ENCODE measurements at places on chromosomes 3 and 15.

- peak; percentile 16 for ATAC-seq
Observed at GRCh38 chr3:45841420-45841756, 531 bp downstream of the LZTFL1 start.

DNA sequence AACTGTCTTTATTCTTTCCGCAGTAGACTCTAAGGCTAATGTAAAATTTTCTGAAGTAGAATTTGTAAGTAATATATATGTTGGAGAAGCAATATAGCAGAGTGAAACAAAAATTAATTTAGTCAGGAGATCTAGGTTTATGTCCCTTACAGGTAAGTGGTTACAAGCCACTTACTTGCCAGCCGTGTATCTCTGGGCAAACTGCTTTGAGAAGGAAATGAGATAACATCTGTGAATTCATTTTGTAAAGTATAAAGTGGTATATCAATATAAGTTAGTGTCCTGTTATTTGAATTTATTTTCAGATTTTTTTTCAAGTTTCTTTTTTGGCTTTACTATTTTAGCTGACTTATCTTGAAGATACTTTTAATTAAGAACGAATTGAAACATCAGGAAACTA is 5.5 kb downstream of the DAZL start:
- no peak for ATAC-seq

GRCh38 chr3:133992381-133992780 is 37.3 kb downstream of the SLCO2A1 start:
- peak; percentile 83 for ATAC-seq

DNA sequence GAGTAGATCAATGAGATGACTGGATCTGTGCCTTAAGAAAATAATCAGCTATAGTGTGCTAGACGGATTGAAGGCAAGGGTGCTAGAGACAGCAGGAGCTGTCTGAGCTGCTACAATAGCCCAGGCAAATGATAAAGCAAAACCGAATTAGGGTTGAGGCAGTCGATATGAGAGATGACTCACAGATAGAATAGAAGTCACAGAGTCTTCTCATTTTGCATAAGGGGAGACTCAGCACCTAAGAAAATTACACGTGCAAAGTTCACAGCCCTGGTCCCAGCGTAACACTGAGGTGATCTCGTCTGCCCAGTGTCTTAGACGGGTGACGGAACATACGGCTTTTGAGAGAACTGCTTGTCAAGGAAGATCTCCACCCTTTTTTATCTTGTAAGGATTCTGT is 11.6 kb downstream of the LPP start:
- ATAC-seq = peak; percentile 64

GRCh38 chr15:59376733-59377132 is 4.1 kb upstream of the MYO1E start:
- ATAC-seq = no peak

DNA sequence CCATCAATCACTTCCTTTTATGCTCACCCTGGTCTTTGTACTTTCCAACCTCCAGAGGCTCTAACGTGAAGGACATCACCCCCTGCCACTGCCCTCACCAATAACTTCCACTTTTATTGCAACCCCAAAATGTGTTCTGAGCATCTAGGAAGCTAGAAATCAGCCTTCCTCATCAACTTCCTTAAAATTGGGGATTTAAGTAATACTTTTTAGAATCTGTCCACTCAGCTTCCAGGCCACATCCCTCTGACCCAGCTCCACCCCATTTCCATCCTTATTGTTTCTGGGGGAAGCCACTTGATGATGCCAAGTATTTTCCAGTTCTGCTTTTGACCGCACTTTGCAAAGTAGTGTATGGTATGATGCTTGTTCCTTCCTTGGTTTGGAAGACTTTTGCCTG is 73.5 kb upstream of the XCR1 start:
- ATAC-seq = no peak

DNA sequence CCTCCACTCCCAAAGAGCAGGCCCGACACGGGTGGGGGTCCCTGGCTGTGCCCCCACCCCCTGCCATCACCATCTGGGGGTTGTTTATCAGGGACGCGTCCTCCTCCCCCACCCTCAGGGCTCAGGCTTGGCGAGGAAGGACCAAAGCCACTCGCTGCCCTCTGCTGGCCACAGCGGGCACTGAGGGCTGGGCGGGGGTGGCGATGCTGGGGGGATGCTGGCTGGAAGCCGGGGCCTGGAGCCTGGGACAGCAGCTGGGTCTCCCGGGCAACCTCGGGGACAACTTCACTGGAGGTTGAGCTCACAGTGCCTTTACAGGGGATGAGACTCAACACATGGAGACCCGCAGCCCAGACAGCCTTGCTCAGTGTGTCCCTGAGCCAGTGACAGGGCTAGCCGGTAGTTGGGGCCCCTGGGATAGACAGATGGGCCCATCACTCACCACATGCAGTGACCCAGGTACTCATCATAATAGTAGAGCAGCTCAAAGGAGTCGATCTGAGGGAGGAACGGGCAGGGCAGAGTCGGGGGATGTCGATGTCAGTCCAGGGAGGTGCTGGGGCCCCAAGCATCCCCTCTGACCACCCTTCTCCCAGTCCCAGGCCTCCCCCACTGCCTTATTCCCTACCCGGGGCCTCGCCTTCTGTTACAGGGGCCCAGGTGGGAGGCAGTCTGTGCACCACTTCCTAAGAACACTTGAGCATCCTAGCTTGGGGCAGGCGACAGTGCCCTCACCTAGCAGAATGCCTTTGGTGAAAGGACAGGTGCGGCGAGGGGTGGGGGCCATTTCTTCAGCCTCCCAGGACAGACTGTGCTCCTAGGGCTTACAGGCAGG is 5.9 kb upstream of the CALML4 start:
- peak; percentile 85 for ATAC-seq

GRCh38 chr3:148880681-148881080 is 15.6 kb downstream of the CPA3 start:
- ATAC-seq = no peak

GRCh38 chr15:92638291-92638708 is 17.3 kb downstream of the FAM174B start:
- ATAC-seq = no peak

DNA sequence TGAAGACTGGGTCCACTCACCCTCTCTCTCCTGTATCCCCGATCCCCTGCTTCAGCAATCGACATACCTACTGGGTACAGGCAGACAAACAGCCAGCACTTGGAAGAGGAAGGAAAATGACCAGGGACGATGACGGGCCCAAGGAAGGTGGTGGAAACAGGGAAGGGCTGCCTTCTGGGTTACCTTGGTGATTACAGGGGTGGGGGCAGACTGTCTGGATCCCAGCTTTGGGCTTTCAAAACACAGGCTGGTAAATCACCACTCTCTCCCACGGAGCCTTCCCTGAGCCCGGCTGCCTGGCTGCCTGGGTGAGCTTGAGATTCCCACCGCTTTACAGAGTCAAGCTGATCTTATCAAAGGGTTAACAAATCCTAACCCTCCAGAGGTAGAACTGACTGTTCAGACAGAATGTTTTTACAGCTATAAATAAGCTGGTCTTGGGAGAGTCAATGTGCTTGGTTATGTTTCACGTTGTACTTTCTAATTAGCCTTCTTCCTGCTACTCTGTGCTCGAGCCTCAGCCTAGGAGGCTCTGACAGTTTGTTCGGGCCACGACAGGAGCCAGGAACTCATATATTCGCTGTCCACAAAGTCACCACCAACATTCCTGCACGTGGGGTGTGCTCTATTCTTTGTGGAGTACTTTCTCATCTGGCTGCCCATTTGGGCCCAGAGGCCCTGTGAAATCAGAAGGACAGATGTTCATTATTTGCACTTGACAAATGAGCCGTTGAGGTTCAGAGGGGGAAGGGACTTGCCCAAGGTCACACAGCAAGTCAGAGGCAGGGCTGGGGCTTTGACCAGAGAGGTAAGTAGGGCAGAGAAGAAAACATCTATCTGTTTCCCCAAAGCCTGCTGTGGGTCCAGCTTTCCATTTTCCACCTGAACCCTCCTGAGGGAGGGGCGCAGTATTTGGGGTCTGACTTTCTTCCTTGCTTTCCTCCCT is 63.5 kb downstream of the FEM1B start:
- ATAC-seq = no peak

- peak; percentile 79 for ATAC-seq
Observed at GRCh38 chr3:4703054-4703480, 209.9 kb downstream of the ITPR1 start.

DNA sequence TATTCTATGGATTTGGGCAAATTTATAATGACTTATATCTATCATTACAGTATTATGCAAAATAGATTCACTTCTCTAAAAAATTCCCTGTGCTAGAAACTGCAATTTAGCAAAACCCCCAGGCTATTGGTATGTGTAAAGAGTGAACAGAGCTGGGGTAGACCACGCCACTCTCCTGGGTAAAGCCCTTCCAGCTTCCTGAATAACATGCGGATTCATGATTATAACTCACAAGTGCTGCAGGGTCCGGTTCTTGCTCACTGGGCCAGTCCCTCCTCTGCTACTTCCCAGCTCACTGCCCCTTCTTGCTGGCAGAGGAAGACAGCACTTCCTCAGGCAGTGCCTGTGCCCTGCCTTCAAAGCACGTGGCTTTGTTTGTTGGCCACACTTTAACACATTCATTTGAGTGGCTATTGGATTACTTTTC is 4.1 kb downstream of the CD80 start:
- ATAC-seq = no peak

DNA sequence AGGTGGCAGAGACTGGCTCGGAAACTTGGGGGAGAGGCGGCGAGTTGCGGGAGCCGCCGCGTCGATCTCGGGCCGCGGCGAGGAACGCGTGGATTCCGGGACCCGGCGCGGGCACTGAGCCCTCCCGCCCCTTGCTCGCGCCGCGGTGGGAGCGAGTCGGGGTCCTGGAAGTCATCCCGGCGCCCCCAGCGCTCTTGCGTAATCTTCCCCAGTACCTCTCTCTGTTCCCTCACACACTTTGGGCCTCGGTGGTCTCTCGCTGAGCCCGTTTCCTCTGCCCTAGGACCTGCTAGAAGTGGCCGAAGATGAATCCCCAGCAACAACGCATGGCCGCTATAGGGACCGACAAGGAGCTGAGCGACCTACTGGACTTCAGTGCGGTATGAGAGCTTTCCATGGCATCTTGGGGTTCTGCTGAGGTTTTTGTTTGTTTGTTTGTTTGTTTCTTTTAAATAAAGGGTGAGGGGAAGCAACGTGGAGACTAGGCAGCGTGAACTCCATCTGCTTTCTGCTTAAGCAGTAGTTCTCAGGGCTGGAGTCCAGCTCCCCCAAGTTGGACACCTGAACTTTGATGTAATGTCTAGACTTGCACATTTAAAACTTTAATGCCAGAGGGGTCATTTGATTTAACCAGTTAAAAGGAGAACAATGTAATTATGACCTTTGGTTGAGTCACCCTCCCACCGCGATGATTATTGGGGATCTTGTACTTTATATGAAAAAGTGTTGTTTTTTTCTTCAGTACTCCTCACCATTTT is 1.3 kb downstream of the TCF12 start:
- peak; percentile 1 for ATAC-seq

DNA sequence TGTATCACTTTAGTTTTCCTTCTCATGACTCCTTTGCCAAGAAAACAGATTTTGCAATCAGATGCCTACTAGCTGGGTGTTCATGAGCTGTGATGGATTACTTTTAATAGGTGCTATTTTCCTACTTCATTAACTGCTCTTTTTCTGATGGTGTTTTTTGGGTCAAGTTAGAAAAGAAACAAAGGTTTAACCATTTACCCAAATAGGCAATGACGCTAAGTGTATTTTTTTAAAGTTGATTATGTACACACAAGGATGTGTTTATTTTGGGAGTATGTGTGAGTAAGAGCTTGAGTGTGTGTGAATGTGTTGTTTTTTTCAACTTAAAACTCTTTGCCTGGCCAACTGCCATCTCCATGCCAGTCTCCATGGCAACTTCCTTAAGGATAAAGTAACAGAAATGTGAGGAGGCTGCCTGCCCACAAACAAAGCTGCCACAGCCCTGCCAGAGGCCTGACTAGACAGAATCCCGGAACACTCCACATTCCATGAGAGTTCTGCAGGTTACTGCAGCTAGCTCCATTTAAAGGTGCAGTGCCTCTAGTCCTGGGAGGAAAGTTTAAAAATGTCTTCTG is 215.6 kb upstream of the RBMS3 start:
- ATAC-seq = peak; percentile 95

DNA sequence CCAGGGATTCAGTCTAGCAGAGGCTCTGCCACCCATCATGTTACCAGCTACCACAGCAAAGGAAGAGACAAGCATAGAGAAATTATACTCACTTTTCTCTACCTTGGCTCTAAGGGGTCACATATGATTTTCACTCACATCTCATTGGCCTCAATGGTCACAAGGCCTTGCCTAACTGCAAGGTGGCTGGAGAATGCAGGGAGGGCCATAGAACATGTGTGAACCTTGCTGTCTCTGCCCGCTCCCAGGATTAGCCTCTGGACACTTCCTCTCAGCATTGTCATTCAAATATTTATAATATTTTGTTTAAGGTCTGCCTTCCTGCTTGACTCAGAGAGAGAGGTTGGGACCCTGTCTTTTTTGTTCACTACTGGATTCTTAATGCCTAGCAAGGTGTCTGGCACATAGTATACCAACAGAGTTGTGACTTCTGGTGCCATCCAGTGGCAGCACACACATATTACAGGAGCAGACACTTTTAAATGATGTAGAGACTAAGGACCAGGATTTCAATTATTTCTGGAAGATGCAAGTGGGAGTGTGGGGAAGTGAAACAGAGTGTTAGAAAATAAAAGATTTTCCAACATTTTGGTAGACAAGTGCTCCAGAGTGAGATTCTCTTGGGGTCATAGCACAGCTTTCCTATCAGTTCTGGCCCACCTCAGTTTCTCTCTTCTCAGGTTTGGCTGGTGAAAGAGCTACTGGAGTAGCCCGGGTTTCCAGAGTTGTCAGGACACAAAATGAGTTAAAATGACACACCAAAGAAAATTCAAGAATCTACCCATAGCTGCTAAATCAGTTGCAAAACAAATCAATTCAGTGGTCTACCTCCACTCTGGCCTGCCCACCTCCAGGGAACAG is 119.0 kb upstream of the RASGRP1 start:
- peak; percentile 77 for ATAC-seq

DNA sequence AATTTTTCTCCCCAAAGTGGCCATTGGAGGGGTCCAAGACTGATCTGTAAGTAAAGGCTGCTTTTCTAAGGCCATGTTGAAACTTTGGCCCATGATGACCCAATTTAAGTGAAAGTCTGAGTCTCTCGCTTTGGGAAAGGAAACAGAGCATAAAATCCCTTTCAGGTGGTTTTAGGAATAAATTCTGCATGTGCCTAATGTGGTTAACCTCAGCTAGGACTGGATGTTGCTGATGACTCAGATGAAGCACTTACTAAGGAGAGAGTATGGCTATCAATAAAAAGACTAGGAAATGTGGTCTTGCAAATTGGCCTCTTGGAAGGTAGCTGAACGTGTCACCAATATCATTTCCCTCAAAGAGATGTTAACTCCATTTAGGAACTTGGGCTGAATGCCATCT is 458.5 kb downstream of the AGBL1 start:
- ATAC-seq = no peak

GRCh38 chr15:72491768-72492167 is 17.6 kb downstream of the ARIH1 start:
- no peak for ATAC-seq

GRCh38 chr15:60859996-60860494 is 369.1 kb downstream of the RORA start:
- no peak for ATAC-seq

GRCh38 chr3:189041482-189042090 is 130.2 kb upstream of the TPRG1 start:
- ATAC-seq = peak; percentile 19
